HFFc6 (cell line): ENCODE measurements at places on chromosomes 16 and 17. TPM values are rescaled to one million over a fixed set of nuclear protein-coding genes. Genes with fewer than 3 reads are reported as not detected.

GRCh38 chr16:89143911-89144675, 27.5 kb upstream of the CDH15 start:
- no peaks in the 10 kb centered on the region for H3K4me1 ChIP-seq
- peaks cover 3% of the 10 kb centered on the region; the same call in 1 of the 2 replicates for H3K27me3 ChIP-seq
- H3K4me3 ChIP-seq: no peak overlapping the region
- H3K36me3 ChIP-seq: peaks cover 27% of the 10 kb centered on the region
- no peak overlapping the region for H3K27ac ChIP-seq
- no peak for DNase-seq

GRCh38 chr16:31704138-31704537, 169.5 kb upstream of the ZNF267 start:
- no peak overlapping the region for H3K4me3 ChIP-seq
- H3K36me3 ChIP-seq: no peaks in the 10 kb centered on the region
- H3K27me3 ChIP-seq: peaks cover 28% of the 10 kb centered on the region

DNA sequence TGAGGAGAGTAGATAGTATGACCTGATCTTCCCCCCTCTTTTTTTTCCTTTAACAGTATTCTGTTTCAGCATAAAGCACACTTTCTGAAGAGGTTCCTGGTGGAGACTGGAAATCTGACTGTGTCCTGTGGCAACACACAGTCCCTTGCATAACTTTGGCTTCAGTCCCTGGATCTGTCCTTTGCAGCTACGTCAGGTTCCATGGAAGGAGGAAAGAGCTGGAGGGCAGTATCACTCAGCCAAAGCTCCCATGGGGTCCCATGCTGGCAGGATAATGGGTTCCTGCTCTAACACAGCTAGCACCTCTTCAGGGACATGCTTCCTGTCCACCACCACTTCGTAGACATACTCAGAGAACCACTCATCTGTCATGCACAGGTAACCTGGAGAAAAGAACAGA, 13.3 kb upstream of the SLC6A4 start:
- H3K27me3 ChIP-seq: peaks cover 2% of the 10 kb centered on the region; the same call in 1 of the 2 replicates
- H3K36me3 ChIP-seq: peaks cover 51% of the 10 kb centered on the region
- no peak overlapping the region for H3K4me3 ChIP-seq

GRCh38 chr17:56762988-56763387, 70.7 kb downstream of the C17orf67 start:
- DNase-seq: no peak
- H3K4me1 ChIP-seq: peaks cover 42% of the 10 kb centered on the region
- H3K27me3 ChIP-seq: peaks cover 4% of the 10 kb centered on the region; the same call in 1 of the 2 replicates
- peak overlapping the region; percentile 8; the same call in 1 of the 2 replicates for H3K4me3 ChIP-seq

GRCh38 chr16:1794221-1794871, 841 bp upstream of the IGFALS start:
- no peaks in the 10 kb centered on the region for H3K27me3 ChIP-seq
- no peak overlapping the region for H3K27ac ChIP-seq
- peaks cover 16% of the 10 kb centered on the region for H3K36me3 ChIP-seq
- no peak for DNase-seq

GRCh38 chr17:64145375-64145750, 15.4 kb upstream of the ERN1 start:
- DNase-seq: no peak
- no peaks in the 10 kb centered on the region; the same call in 1 of the 2 replicates for H3K36me3 ChIP-seq
- no peak overlapping the region for H3K27ac ChIP-seq
- peaks cover 26% of the 10 kb centered on the region for H3K4me1 ChIP-seq
- no peak overlapping the region for H3K4me3 ChIP-seq

DNA sequence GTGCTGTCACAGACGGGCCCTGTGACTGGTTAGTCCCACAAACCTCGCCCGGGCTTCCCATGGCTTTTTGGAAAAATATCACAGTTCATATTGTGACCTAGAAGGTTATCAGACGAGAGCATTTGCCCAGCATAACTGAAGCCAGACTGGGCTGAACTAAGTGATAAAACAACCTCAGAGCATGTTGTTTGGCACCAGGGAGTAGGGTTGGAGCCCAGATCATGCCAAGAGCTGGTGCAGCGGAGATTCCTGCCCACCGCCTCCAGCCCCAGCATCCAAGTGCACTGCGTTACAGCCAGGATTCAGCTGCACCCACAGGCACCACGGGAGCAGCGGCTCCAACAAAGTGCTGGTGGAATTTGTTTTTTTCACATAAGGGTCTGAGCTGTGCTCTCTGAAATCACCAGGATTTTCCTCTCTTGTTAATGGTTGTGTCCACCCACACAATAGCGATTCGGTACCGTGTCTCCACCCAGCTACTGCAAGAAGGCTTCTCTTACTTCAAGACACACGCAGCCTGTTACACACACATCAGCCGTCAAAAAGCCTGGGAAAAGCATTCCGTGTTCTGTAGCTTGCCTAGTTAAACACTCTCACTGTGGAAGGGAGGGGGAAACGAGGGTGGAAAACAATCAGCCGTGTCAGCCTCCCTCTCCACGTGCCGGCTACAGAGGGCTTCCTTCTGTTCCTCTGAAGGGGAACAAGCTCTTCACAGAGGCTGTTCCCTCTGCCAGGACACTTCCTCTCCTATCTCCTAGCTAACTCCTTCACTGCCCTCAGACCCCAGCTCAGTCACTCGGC, 273.8 kb downstream of the C16orf95 start:
- H3K4me3 ChIP-seq: no peak overlapping the region
- no peak overlapping the region for H3K27ac ChIP-seq
- H3K4me1 ChIP-seq: 0 out of 2 replicates have a peak, but pooled peaks cover 5% of the 10 kb centered on the region
- no peak for DNase-seq
- H3K27me3 ChIP-seq: peaks cover 50% of the 10 kb centered on the region

GRCh38 chr17:54494721-54495715, 405.6 kb upstream of the TOM1L1 start:
- peaks cover 2% of the 10 kb centered on the region; the same call in 1 of the 2 replicates for H3K27me3 ChIP-seq
- no peaks in the 10 kb centered on the region for H3K36me3 ChIP-seq
- H3K27ac ChIP-seq: no peak overlapping the region

- no peak for DNase-seq
- no peaks in the 10 kb centered on the region for H3K36me3 ChIP-seq
- no peak overlapping the region for H3K27ac ChIP-seq
Measured at GRCh38 chr16:8537691-8538342, 52.5 kb downstream of the TMEM114 start.

Gene TAC4
- total RNA-seq: not detected in 3 replicates

Gene SUZ12
- 22.6 and 24.7 TPM in 2 replicates for total RNA-seq
